ENCODE measurements at places on chromosomes 16 and 17.
A peak's percentile ranks its signal among the peaks of the same experiment; 100 is the strongest.

- DNase-seq: no peak
Observed at GRCh38 chr17:41610965-41611640, 1.5 kb downstream of the KRT16 start.

GRCh38 chr17:8476741-8477140, 41.1 kb downstream of the NDEL1 start:
- DNase-seq: no peak

- no peak for DNase-seq
Observed at GRCh38 chr16:13906168-13907089, 13.5 kb upstream of the ERCC4 start.

DNA sequence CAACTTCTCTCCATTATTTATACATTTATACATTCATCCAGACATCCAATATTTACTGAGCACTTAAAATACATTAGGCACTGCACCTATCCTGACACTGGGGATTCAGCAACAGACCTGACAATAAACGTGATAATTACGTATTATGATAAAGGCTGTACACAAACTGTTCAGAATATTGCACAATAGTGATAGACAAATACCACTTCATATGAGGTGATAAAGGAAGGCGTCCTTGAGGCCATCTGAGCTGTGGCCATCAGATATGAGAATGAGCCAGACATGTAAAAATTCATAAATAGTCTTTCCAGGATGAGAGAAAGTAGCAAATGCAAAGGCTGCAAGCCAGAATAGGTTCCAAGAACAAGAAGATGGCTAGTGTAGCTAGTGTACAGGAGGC, 8.6 kb downstream of the USP32 start:
- DNase-seq: no peak

DNA sequence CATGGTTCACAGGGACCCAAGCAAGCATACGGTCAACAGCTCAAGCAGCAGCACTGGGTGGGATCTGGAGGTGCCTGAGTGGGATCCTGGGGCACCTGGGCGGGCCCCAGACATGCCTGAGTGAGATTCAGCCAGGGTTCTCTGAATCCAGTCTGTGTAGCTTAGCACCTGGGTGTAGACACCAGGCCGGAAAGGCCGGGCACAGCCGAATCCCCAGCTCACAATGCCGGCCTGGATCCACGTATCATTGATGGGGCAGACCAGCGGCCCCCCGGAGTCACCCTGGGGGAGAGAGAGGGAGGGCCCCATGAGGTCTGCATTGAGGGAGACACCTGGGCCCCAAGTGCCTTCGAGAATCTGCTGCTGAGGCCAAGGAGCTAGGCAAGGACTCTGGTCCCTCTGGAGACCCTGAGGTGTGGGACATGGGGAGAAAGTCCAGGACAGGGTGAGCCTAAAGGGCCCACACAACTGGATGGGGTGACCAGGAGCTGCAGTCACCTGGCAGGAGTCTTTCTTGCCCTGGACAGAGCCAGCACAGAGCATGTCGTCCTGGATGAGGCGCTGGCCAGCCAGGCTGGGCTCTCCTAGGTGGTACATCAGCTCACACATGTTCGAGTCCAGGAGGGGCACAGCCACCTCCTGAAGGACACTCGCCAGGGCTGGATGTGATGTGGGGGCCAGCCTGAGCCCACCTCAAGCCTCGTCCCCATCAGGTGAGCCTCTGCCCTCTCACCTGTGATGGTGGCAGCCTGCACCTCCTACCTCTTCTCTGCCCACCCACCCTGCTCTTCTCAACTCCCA, 9.7 kb downstream of the ZG16B start:
- DNase-seq: no peak

DNA sequence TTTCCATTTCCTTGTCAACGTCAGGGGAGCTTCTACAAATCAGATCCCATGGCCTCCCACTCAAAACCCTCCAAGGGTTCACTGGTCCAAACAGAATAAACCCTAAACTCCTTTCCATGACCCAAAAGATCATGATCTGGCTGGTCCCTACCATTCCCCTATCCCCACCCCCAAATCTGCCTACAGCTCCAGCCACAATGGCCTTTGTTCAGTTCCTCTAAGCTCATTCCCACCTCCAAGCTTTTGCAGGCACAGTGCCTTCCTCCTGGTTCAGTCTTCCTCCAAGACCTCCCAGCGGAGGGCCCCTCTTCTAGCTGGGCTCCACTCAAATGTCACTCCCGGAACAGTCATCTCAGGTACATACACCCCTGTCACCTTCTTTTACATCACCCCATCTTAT, 2.0 kb downstream of the GPRC5B start:
- no peak for DNase-seq

DNA sequence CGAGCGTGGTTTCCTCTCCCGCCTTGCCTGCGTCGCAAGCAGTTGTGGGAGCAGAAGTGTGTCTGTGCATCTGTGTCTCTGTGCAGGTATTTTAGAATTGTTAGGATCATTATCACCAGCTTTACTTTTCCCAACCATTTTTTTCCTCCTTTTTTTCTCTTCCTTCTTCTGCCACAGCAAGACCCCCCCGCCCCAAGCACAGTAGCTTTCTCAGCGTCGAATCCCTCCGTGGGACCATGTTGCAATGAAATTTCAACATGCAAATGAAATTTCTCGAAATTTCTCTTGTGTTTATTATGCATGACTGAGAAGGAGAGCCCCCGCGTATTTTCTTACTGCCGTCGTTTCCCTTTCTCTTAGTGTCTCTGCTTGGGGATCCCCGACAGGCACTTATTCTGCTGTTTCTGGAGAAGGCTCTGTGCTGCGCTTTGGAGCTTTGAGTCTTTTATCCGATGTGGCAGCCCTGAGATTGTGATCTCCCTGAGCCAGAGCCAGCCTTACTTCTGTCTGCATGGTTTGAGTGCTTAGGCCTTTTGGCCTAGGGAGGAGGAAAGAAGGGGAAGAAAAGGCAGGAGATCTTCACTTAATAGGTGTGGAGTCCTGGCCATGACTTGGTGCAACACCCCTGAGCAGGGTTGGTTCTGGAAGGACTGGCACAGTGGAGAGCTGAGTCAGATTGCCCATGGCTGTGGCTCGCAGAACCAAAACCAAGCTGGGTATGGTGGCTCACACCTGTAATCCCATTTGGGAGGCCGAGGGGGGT, 5.0 kb downstream of the ARMC7 start:
- no peak for DNase-seq

DNA sequence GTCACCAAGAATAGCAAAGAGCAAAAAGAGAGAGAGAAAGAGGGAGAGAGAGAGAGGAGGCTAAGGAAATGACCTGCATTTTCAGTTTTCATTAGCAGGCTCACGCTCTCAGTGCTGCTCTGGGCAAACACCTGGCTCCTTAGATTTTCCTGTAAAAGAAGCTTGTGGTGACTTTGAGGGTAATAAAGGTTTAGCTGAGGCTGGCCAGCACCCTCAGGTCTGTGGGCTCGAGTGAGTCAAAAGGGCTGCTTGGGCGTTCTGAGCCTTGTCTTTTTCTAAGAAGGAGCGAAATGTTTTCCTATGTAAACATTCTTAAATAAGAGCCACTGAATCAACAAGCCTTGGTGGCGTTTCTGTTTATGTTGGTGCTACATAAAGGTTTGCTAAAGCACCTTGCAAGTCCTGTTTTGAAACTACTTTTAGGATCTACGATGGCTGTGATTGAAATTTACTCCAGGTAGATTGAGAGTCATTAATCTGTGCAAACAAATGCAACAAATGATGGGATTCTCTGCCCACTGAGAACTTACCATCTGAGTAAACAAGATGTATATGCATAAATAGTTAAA, 38.8 kb downstream of the SHISA6 start:
- no peak for DNase-seq

DNA sequence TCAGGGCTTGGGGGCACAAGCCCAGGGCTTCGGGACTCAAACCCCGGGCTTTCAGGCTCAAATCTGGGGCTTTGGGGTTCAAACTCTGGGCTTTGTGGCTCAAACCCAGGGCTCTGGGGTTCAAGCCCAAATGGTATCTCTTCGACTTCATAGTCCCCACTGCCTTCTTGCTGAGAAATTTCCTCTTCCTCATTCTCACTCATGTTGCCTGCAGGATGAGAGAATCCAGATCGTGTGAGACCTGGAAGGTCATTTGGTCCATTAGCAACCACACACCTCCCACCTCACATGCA, 576 bp downstream of the ZNF768 start:
- DNase-seq: no peak

- DNase-seq: no peak
Observed at GRCh38 chr17:15051933-15052332, 213.2 kb downstream of the PMP22 start.

DNA sequence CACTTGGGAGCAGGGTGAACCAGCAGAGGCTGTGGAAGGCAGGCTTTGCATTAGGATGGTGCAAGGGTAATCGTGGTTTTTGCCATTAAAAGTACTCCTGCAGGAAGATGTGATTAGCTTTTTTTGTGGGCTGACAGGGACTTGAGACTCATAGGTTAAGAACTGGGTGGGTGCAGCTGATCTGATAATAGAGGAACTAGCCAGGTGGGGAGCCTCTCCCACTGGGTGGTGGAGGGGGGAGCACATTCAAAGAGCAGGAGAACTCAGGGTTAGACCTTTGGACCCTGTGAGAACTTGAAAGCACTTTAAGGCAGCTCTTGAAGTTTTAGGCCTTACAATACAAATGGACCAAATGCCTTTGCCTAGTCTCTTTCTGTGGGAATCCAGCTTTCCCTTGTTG, 32.4 kb downstream of the CCL4 start:
- DNase-seq: no peak

DNA sequence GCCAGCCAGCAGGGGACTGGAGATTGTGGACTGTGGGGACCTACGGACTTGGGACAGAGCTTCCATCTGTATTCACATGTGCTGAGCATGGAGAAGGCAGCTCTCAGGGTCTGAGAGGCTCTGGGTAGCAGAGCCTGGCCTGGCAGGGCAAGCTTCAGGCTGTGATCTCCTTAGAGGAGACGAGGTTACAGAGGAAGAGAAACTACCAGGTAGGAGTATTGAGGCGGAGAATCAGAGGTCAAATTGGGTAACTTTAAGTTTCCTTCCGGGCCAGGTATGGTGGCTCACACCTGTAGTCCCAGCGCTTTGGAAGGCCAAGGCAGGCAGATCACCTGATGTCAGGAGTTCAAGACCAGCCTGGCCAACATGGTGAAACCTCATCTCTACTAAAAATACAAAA, 8.8 kb downstream of the CTNS start:
- DNase-seq: no peak

DNA sequence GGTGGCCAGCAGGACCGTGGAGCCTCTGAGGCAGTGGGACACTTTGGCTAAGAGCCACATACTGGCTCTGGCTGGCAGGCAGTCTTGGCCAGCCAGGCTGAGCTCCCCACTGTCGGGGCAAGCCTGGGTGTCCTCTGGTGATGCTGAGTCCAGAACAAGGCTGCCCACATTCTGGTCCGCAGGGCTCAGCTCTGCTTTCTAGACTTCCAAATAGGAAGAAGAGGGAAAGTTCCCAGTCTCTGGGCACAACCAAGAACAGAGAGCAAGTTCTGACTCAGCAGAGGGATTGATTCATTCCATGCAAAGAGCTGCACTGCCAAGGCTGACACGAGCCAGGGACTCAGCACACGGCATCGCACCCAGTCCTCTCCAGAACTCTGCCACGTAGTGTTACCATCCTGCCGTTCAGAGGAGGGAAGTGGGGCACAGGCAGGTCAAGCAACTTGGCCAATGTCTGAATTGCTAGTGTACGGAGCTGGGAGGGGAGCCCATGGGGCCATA, 58.9 kb downstream of the NOS2 start:
- no peak for DNase-seq

- DNase-seq: no peak
Observed at GRCh38 chr16:77762262-77762661, 26.1 kb upstream of the VAT1L start.

DNA sequence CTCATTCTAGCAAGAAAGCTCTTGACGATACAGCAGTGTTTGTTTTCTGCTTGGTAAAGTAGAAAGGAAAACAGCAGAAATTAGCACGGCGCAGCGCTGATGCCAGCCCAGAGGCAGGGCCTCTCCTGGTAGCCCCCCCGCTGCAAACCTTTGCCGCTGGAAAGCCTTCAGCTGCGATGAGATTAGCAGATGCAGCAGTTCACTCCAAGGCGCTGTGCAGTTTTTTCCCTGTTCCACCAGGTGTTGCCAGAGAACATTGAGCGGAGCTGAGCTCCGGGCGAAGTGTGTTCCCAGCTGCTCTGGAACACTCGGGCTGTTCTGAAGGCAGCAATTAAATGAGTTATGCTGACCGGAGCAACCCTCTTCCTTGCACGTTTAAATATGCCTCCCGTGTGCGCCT, 72.5 kb downstream of the RBFOX1 start:
- no peak for DNase-seq

GRCh38 chr16:19167710-19168370, at the start of gene SYT17:
Gene SYT17 (plus strand): TSS chr16:19168240. CDS start chr16:19168647, 407 bp downstream.
- DNase-seq: peak; percentile 17

- DNase-seq: no peak
Observed at GRCh38 chr16:5059386-5060072, 6.2 kb downstream of the C16orf89 start.

DNA sequence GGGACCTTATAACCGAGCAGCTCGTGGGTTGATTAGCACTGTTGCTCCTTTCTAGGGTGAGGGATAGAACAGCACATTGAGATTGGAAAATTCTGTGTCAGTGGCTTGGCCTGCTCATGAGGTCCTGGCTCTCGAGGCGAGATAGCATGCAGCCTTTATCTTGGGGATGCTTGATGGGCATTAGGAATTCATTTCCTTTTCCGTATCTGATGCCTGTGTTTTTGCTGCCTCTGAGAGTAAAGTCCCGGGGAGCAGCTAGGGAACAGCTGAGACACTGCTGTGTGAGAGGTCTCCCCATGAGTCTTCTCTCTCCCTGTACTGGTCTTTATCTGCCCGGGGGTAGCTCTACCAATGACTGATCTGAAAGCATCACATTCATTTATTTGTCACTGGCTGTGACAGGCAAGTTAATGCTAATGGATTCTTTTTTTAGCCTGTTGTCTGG, 14.5 kb downstream of the MSI2 start:
- no peak for DNase-seq

GRCh38 chr16:89923640-89924296, 626 bp downstream of the TUBB3 start:
- no peak for DNase-seq

GRCh38 chr17:58694826-58695225, 2.4 kb downstream of the RAD51C start:
- DNase-seq: no peak

- DNase-seq: no peak
Observed at GRCh38 chr16:12976496-12976895, 75.1 kb downstream of the SHISA9 start.

DNA sequence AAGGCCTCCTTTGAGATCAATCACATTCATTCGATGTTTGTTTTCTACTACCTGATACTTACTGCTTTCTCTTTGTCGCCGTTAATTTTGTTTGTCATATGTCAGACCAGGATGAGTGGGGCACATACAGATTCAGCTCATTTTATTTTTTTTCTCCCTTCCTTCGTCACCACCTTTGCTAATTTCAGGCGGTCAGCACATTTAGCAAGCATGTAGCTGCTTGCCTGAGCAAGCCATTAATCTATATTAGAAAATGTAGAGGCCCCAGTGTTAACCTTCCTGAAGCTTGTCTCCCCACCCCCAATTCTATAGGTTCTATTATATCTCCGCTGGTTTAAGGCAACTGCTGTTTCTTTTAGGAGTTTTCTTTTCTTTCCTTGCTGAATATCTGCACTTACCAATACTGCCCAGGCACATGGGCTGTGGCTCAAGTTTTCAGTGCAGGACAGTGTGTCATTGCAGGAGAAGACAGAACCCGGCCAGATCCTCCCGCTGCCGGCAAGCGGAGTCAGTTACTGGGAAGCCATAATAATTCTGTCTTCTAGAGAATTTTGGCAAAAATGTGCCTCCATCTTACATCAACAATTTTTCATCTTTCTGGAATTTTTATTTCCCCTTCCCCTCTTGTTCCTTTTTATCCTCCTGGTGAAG, 714.3 kb downstream of the WWOX start:
- no peak for DNase-seq
